ENCODE measurements at places on chromosomes 5 and 9. TPM values are rescaled to one million over a fixed set of nuclear protein-coding genes. Genes with fewer than 3 reads are reported as not detected.

WWC1 gene
- polyA plus RNA-seq, result 18.1 TPM

FGD3 gene
- polyA plus RNA-seq, result 0.13 TPM

FCN2 gene
- not detected for polyA plus RNA-seq

MYMK gene
- polyA plus RNA-seq, result not detected

HAVCR2 gene
- polyA plus RNA-seq, result not detected

TLX3 gene
- polyA plus RNA-seq, result not detected

GABRA1 gene
- not detected for polyA plus RNA-seq

SLC36A3 gene
- polyA plus RNA-seq, result not detected

TPPP gene
- polyA plus RNA-seq, result 0.16 TPM

SELENOP gene
- 7.6 TPM for polyA plus RNA-seq

ALDH1A1 gene
- polyA plus RNA-seq, result 0.94 TPM

KCNMB1 gene
- polyA plus RNA-seq, result not detected

C9orf153 gene
- 0.09 TPM for polyA plus RNA-seq

IFNA21 gene
- polyA plus RNA-seq, result not detected

TRIM36 gene
- 0.50 TPM for polyA plus RNA-seq

SLC1A1 gene
- polyA plus RNA-seq, result 0.02 TPM

ZFP2 gene
- 0.11 TPM for polyA plus RNA-seq

NPR3 gene
- not detected for polyA plus RNA-seq

ADAMTS2 gene
- not detected for polyA plus RNA-seq

TMC1 gene
- not detected for polyA plus RNA-seq

C5orf46 gene
- polyA plus RNA-seq, result not detected

AJM1 gene
- polyA plus RNA-seq, result 0.33 TPM

TCERG1 gene
- 26.4 TPM for polyA plus RNA-seq

HABP4 gene
- 6.4 TPM for polyA plus RNA-seq

PMPCA gene
- polyA plus RNA-seq, result 58.2 TPM

RNF130 gene
- 24.4 TPM for polyA plus RNA-seq

RBM27 gene
- polyA plus RNA-seq, result 4.6 TPM

GMCL2 gene
- not detected for polyA plus RNA-seq

TMEFF1 gene
- polyA plus RNA-seq, result 0.16 TPM

C9 gene
- polyA plus RNA-seq, result not detected

TAF11L5 gene
- not detected for polyA plus RNA-seq

DEPDC1B gene
- polyA plus RNA-seq, result 17.6 TPM

PCDHB12 gene
- not detected for polyA plus RNA-seq

NR6A1 gene
- polyA plus RNA-seq, result 0.39 TPM

CRHBP gene
- not detected for polyA plus RNA-seq

CER1 gene
- polyA plus RNA-seq, result not detected

MSMP gene
- not detected for polyA plus RNA-seq

GARIN3 gene
- not detected for polyA plus RNA-seq

PPP3R2 gene
- polyA plus RNA-seq, result not detected

PCDHGA3 gene
- 0.01 TPM for polyA plus RNA-seq

IFNA2 gene
- not detected for polyA plus RNA-seq

SLC36A2 gene
- not detected for polyA plus RNA-seq

DDX4 gene
- not detected for polyA plus RNA-seq

IL9 gene
- polyA plus RNA-seq, result not detected

TMEM252 gene
- not detected for polyA plus RNA-seq

SLC34A3 gene
- not detected for polyA plus RNA-seq

DMRT3 gene
- polyA plus RNA-seq, result not detected

HRCT1 gene
- 0.86 TPM for polyA plus RNA-seq

EDIL3 gene
- polyA plus RNA-seq, result 0.02 TPM

MEIKIN gene
- not detected for polyA plus RNA-seq

SUSD1 gene
- 1.9 TPM for polyA plus RNA-seq

PURA gene
- polyA plus RNA-seq, result 2.8 TPM

CAMK2A gene
- polyA plus RNA-seq, result not detected

CTSV gene
- polyA plus RNA-seq, result 43.6 TPM

GABRB2 gene
- not detected for polyA plus RNA-seq
